AG08395 (cell line): ENCODE measurements at places on chromosomes 5 and 9.
A peak's percentile ranks its signal among the peaks of the same experiment; 100 is the strongest.

DNA sequence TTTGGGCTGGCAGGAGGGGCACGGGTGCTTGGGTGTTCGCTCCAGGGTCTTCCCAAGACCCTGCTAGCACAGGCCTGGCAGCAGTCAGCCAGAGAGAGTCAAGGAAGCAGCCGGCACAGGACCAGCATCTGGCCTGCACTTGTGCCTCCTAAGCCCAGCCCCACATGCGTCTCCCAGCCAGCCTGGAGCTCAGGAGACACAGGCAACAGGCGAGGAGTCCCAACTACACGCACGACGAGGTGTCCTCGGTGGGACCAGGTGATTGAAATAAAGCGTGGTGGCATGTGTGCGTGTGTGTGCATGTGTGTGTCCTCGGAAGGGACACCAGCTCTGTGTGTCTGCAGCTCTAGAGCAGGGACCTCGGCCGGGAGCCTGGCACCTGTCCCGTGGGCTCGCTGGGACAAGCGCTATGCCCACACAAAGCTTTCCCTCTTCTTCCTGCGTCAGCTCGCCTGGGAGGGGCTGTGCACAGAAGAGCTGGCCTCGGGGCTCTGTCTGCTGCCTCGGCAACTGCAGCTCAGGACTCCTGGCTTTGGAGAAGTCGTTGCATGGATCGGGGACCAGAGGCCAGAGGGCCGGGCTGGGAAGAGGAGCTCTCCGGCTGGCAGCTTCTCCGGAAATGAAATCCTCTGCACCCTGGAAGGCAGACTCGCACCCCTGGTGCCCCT, 14.7 kb upstream of the SLC9A3 start:
- DNase-seq: no peak

GRCh38 chr5:9888501-9888901, 258.4 kb upstream of the TAS2R1 start:
- peak; percentile 96 for DNase-seq

DNA sequence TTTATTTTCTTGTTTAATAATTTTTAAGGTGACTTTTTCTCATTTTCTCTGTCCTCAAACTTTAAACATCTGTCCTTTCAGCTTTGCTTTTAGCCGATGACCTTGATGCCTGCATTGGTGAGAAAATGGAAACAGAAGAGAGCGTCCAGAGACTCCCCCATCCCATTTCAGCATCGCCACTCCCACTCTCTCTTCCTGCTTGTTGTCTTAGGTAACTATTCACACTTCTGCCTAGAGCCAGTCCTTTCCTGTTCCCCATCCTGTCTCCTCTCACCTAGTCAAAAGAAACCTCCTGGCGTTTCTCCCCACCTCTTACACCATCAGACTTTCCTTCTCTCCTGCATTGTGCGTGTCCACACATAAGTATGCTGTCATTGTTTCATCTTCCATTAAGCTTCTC, 124.6 kb downstream of the MAST4 start:
- DNase-seq: no peak

GRCh38 chr5:54579591-54580295, 62.2 kb downstream of the SNX18 start:
- DNase-seq: no peak
